ENCODE measurements at places on chromosomes 11 and 22. TPM values are rescaled to one million over a fixed set of nuclear protein-coding genes. Genes with fewer than 3 reads are reported as not detected.

- DNase-seq = no peak
Observed at GRCh38 chr11:30938171-30938570, 352.0 kb upstream of the MPPED2 start.

DNA sequence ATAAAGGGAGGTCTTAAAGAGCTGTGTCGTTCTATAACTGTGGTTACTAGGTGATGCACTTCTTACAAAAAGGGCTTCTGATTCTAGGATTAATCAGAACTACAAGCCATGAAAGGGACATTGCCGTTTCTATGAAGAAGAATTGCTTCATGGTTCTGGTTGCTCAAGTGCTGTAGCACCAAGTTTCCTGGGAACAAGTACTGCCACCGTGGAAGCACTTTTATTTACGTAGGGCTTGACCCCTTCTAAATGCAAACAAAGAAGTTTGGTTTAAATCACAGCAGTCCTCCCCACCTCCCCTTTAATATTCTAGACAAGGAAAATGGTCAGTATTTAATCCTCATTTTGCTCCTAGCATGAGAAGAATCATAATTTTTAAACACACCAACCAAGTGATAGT is 9.8 kb downstream of the YAP1 start:
- no peak for DNase-seq

KRTAP5-11 gene
- not detected for total RNA-seq

DNA sequence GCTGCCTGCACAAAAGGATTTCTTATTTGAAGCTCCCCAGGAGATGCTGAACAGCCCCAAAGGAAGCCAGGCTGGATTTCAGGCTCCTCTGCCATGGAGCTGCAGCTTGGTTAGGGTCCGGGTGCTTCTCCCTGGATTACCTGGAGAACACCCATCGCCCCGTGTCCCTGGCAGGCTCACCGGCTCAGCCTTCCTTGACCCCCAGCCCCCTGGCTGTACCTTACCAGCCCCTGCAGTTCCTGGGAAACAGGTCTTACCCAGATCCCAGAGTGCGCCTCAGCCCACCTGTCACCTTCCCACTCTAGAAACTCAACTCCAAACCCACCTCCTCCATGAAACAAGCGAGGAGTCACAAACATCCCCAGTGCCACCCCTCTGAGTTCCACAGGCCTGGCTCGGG is 45.3 kb upstream of the CD5 start:
- no peak for DNase-seq

GRCh38 chr11:24587635-24588034 is 90.8 kb downstream of the LUZP2 start:
- no peak for DNase-seq

PAMR1 gene
- 1.8 TPM for total RNA-seq

INS gene
- not detected for total RNA-seq

- no peak for DNase-seq
Observed at GRCh38 chr11:18972336-18972735, 33.1 kb upstream of the MRGPRX1 start.

PRR14L gene
- 19.5 TPM for total RNA-seq

DNA sequence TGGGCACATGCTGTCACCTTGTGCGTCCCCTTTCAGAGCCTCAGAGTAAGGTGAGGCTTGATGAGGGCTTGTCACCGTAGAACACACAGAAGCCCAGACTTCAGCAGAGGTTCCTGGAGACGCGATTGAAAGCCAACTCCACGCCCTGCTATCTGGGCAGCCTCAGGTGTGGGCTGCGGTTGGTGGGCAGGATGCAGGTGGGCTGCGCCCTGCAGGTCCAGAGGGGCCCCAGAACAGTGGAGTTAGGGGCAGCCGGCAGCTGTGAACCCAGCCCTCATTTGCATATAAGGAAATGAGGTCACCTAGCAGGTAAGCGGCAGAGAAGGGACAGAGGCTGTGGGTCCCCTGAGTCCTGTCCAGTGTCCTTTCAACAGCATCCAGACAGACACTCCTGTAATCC is 15.4 kb downstream of the PHLDA2 start:
- DNase-seq = no peak

Measured in left lobe of liver (tissue), 2 donors.